ENCODE measurements at places on chromosomes 1 and 21.

- DNase-seq, result no peak
These were observed 9.9 kb upstream of the CAP1 start for GRCh38 chr1:40030528-40031135.

DNA sequence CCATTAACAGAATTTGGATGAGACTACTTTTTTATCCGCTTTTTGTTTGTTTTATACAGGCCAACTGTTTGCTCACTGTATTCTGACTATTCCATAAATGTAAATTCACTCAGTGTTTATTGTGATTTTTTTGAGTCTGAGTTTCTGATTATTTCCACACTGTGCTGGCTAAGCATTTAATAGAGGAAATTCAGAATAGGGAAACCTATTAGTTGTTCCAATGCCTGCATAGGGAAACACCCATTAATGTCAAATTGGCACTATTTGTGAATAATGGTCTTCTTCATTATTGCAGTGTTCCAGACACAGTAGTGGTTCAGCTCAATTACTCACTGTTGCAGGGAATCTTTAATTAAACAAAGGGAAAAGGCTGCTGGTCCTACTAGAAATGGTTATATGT lies 174.7 kb upstream of the SGIP1 start:
- no peak for DNase-seq

- no peak for DNase-seq
These were observed 37.1 kb downstream of the JUN start for GRCh38 chr1:58746757-58747156.

DNA sequence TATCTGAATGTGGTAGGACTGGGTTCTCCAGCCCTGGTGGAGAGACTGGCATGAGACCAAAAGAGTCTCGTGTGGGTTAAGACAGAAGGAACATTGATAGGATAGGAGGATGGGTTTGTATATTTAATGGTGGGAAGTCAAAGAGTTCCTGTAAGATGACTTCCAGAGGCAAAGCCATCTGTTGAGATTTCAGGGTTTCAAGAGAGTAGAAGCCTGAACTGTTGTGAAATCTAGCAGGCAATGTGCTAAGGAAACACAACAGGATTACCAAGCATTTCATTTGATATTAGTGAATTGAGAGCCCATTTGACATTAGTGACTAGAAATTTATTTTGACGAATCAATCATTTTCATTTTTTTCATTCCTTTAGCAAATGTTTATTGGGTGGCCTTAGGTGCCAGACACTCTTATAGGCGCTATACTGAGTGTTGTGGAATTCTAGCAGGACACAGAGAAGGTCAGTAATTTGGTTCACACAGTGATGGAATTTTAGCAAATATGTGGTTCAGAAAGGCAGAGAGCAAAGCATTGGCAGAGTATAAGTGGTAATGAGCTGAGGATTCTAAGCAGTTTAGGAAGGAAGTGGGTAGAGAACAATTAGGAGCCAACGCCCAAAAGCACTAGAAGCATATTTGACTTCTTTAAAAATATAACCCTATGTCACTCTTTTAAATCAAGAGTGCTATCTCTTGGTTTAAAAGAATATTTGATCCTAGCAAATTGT lies 149.3 kb downstream of the AK5 start:
- DNase-seq, result no peak

- no peak for DNase-seq
These were observed 36.7 kb downstream of the FH start for GRCh38 chr1:241482761-241483250.

DNA sequence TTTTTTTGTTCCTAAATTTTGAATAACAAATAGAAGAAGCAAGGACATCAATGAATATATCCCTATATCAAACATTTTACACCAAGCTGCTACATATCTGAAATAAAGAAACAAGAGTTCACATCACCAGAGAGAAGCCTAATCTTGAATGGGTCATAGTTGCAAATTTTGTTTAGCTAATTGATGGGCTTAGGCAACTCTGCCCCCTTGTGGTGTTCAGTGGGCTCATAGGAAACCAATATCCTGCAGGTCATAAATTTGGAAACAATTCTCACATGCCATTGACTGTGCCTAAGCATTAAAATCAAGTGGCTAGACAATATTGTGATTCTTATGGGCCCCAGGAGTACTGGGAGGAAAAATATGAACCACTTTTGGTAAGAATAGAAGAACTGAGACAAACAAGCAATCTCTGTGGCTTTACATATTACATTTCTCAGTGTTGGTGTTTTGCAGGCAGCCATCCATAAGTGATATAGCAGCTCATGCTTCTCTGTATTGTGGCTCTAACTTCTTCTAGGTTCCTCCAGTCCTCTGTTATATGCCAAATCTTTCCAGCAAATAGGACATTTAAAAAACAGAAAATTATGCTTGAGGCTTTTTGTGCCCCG lies 1262.8 kb upstream of the PRMT6 start:
- DNase-seq, result peak; percentile 48

- DNase-seq, result peak; percentile 86
These were observed at the start of gene SLC25A24 for GRCh38 chr1:108199781-108200686. Gene SLC25A24 (minus strand): TSS chr1:108200343. CDS start chr1:108200138, 205 bp downstream.

- no peak for DNase-seq
These were observed 5.9 kb upstream of the SPRR2E start for GRCh38 chr1:153100245-153100644.

- no peak for DNase-seq
These were observed 64.8 kb downstream of the APP start for GRCh38 chr21:26105819-26106218.

GRCh38 chr21:38303300-38303699 lies 46.5 kb downstream of the KCNJ15 start:
- no peak for DNase-seq

- peak; percentile 7 for DNase-seq
These were observed 219.1 kb upstream of the ZC3H12A start for GRCh38 chr1:37255136-37255795.

DNA sequence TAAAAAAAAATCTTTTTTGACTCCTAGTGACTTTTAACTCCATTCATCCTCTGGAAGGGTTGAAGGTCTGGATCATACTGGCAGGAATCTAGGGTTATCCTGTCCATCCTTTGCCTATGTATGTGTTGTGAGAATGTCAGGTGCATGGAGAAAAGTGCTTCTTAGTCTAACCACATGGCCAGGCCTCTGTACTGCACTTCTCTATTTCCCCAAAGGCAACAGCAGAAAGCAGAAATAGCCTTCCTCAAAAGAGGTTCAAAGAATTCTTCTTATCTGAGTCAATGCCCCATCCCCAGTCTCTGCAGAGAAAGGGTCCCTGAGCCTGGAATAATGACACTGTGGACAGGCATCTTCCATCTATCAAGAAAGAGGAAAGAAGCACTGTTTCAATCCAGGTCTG lies 85.7 kb upstream of the CD34 start:
- DNase-seq, result no peak

DNA sequence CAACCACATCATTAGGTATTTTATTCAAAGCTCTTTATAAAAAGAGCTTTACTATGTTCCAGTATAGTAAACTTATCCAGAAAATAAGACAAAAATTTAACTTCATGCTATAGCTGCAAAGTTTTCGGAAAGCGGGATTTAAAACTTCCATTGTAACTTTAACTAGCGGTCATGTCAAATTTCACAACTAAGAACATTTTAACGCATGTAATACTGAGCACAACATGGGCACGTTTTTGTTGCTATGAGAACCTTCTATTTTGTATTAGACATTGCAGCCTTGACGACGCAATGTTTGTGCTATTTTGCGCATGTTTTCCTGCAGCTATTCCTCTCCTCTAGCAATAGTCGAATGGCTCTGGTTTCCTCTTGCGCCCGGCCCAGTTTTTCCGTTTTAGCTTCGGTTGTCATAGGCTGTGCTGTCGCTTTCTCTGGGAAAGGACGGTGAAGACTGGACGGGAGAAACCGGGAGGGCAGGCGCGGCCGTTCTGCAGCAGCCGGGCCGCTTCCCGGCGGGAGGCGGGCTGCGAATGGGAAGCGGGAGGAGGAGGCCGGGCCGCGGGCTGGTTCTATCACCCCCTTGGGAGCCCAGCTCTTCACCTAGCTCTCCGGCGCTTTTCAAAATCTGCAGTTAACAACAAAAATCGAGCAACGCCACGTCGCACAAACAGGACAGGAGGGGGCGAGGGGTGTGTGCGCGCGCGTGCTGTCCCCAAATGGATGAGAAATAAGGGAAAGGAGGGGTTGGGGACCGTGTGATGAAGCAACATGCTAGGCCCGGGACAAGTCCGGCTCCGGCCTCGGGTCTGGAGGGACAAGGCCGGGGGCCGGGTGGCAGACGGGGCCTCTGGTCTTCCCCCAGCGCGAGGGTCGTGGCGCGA lies 105.3 kb upstream of the HNRNPU start:
- peak; percentile 80 for DNase-seq

DNA sequence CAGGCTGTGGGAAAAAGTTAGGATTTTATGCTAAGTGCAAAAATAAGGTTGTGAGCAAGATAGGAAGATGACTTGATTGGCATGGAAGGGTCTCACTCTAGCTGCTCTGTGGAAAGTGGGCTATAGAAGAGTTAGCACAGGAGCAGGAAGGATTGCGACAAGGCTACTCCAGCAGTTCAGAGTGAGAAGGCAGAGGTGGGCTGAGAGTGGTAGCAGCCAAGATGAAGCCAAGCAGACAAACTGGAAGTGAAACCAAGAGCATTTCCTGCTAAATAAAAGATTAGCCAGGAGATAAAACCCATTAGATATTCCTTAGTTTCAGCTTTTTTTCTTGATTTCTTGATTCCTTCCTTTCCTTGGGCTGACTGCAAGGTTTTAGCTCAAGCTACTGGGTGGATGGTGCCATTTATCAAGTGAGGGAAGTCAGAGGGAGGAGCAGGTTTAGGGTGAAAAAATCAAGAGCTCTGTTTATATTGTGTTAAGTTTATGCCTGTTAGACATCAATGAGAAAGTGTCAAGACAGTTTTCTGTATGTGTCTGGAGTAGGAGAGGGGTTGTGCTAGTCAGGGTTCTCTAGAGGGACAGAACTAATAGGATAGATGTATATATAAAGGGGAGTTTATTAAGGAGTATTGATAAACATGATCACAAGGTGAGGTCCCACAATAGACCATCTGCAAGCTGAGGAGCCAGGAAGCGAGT lies 33.1 kb upstream of the ZNF644 start:
- peak; percentile 40 for DNase-seq

DNA sequence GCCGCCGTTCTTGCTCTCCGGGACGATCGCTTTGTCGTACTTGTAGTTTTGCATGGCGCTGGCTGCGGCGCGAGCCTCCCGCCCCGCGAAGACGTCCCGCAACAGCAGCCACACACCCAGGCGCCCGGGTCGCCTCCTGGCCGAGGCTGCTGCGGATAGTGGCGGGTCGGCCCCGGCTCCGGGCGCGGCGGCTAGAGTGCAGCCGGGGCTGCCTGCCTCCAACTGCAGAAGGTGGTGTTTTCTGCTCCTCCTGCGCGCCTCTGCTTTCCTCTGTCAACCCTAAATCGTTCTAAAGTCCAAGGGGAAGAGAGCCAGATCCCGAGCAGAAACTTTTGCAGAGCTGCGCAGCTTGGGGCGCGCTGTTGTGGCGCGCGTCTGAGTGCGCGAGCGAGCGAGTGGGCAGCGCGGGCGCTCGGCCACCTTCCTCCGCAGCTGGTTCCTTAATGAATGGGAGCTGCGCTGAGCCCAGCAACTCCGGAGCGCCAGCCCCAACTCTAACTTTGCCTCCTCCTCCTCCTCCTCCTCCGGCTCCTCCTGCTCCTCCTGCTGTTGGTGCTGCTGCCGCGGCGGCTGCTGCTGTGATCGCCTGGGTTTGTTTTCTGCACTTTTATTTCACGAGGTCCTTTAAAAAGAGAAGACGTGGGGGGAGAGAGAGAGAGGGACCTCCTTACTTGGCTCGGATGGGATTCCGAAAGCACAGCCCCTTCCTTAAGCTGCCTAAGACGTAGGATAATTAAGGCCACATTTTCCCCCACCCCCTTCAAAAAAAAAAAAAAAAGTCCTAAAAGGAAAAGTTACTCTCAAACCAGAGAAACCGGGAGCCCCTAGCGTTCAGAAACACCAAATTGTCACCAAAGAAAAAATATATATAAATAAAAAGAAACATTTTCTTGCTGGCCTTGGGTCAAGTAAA lies at the start of gene PLPP3:
TSS of gene PLPP3 (minus strand) at position 601 of the 913 bp plus-strand sequence. CDS start at position 54, 547 bp downstream.
- DNase-seq, result peak; percentile 39

DNA sequence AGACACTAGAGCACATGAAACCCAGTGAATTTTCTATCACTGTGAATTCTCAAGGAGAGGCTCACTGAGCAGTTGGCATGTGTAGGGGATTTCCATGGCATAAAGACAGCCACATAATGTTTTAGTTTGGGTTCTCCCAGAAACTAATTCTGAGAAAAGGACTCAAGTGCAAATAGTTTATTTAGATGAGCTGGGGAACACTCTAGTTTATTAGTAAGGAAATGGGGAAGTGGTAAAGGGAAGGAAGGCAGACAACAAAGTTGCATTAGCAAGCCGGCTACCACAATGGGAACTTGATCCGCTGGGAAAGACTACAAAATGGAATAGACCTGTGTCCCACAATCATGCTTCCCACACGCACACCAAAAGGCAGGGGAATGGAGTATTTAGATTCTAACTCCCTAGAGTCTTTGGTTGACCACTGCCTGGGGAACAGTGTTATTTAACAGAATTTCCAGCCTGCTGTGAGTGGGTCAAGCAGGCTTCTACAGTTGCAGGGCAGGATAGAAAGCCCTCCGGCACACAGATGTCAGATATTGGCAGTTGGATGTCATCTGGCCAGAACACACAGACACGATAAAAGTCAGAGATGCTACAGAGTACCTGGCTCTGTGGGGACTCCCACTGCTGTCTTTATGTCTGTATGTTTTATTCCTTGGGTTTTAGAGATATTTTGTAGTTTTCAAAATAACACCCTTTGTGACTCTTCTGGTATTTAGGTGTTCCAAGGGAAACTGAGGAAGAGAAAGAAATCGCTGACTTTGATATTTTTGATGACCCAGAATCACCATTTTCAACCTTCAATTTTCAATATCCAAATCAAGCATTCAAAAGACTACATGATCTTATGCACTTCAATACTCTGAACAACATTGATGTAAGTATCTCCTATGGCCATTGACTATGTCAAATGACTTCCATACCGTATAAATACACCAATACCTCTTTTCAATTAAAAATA lies 150.1 kb downstream of the PLA2G4A start:
- DNase-seq, result peak; percentile 26

GRCh38 chr1:29427614-29428279 lies 191.4 kb downstream of the PTPRU start:
- DNase-seq, result no peak

- DNase-seq, result no peak
These were observed 13.4 kb upstream of the FTCD start for GRCh38 chr21:46168659-46169386.

GRCh38 chr1:5904551-5904950 lies 87.7 kb downstream of the NPHP4 start:
- no peak for DNase-seq

DNA sequence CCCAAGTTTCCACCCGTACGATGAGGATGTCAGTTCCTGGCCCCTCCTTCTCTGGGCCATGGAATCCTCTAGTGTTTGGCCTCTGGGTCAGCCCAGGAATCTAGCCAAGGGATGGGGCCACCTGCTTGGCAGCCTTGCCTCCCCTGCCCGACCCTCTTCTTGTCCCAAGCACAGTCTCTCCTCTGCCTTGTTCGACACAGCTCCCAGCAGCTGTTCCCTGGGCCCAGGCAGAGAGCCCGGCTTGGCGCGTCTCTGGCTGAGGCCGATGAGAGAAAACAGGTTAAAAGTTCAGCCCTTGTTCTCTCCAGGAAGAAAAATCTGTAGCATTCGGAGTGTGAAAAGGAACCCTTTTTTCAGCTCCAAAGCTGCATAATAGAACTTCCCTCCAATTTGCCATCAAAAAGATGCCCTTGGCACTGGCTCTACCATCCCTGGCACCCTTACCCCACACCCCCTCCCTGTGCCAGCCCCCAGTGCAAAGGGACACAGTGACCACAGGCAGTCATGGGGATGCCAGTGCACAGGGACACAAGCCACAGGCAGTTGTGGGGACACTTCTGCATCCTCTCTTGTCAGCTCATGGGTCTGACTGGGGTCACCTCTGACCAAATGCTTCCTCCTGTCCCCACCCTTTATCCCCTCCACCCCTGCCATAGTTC lies 68.4 kb downstream of the EPHB2 start:
- no peak for DNase-seq
